Right kidney (tissue), 9 donors: ENCODE measurements at places on chromosomes 2 and 18.
A peak's percentile ranks its signal among the peaks of the same experiment; 100 is the strongest.

- peak; percentile 51 for DNase-seq
These were observed 67.8 kb downstream of the DIPK1C start for GRCh38 chr18:74389171-74389927.

- DNase-seq = peak; percentile 51
These were observed 109.2 kb downstream of the TMEM18 start for GRCh38 chr2:567865-568638.

DNA sequence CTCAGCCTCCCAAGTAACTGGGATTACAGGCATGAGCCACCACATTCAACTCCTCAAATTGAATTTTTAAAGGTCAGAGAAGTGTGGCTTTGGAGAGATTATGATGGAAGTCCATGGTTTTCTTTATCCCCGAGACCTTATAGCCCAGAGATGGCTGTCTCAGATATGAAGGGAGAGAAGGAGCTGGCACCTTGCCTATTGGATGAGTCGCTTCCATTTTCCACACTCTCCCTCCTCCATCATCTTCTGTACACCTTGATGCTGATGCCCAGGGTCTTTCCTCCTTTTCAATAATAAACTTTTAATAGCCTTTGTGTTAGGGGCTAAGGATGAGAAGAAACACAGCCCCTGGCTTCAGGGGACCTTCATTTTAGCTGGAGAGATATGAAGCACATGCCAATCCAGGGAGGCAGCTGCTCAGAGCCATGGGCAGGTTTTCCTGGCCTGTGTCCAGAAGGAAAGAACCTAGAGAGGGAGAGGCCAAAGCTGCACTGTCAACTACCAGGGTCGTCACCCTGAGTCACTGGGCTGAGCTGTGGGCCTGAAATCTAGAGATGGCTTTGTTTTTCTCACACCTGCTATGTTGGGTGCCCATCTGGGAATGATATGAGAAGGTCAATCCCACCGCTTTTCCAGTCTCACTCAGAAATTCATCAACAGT, 146.0 kb upstream of the SERTAD2 start:
- DNase-seq = no peak

- no peak for DNase-seq
These were observed 43.0 kb downstream of the NDUFAF7 start for GRCh38 chr2:37274359-37274965.
